ENCODE measurements at places on chromosomes 5 and 9.

- no peak for DNase-seq
These were observed 14.4 kb upstream of the PAIP1 start for GRCh38 chr5:43571237-43571636.

DNA sequence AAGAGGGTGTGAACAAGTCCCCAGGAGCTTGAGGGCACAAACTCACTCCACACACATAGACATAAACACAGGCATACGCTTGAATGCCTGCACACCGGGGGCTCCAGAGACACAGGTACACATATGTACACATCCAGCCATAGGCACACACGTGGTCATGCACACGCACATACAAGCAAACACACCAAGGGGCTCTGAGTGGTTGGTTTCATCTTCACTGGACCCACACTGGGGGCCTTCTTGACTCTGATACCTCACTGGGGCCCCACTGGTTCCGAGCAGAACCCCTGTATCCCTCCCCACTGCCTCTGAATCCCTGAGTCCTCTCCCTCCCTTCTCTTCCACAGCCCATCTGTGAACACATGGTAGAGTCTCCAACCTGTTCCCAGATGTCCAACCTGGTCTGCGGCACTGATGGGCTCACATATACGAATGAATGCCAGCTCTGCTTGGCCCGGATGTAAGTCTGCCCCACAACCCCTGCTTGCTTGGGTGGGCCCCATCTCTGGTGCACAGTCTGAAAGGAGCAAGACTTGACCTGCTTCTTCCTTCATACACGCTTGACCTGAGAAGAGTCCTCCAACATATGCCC is 6.4 kb downstream of the SPINK4 start:
- DNase-seq = no peak

DNA sequence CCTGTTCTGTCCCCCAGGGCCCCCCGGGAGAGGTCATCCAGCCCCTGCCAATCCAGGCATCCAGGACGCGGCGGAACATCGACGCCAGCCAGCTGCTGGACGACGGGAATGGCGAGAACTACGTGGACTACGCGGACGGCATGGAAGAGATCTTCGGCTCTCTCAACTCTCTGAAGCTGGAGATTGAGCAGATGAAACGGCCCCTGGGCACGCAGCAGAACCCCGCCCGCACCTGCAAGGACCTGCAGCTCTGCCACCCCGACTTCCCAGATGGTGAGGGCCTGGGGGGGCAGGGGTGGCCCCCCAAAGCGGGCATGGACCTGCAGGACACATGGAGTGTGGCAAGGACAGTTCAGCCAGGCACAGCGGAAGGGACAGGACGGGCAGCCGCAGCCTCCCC is 56.0 kb upstream of the FCN2 start:
- DNase-seq = no peak

DNA sequence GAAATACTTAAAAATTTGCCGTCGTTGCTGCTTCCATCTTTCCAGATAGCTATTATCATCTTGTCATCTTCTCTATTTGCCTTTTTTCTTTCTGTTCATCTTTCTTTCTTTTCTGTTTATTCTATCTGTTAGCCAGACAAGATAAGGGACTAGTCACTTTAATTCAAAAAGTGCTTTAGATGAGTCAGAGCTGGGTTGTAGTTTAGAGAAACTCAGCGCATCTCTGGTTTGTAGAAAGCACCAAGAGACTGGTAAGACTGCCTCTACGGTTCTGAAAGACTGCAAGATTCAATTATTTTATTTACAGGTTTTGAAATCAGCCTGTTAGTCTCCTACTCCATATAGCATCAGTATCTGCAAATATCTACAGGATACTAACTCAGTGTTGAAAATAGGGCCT is 562.8 kb upstream of the RIOK2 start:
- no peak for DNase-seq

DNA sequence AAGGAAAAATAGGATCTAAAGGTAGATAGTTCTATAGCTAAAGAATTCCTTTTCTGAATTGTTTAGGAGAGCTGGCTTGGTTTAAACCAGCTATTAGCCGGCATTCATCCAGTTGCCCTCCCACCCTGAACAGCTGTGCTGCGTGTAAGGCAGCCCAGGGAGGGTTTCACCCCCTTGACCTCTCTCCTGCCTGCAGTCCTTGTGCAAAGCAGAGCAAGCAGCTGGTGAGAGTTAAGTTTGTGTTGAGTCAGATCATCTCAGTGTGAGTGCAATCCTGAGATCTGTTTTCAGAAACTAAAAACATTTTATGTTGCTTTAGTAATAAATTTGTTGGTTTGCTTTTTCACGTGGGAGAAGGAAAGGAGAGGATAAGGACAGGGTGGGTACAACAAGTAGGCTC is 13.0 kb downstream of the SLC25A25 start:
- no peak for DNase-seq

DNA sequence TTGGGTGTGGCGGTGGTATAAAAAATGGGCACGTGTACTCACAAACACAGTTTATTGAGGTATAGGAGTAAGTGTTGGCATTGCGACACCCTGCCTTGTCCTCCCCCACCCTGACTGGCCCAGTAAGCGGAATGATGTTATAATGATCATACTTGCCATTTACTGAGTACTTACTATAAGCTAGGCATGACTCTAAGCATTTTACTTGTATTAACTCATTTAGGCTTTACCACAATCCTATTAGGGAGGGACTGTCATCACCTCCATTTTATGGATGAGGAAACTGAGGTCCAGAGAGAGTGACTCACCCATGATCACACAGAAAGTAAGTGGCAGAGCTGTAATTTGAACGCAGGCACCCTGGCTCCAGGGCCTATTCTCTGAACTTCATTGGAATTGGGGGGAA is 2.3 kb downstream of the SMIM3 start:
- DNase-seq = no peak

DNA sequence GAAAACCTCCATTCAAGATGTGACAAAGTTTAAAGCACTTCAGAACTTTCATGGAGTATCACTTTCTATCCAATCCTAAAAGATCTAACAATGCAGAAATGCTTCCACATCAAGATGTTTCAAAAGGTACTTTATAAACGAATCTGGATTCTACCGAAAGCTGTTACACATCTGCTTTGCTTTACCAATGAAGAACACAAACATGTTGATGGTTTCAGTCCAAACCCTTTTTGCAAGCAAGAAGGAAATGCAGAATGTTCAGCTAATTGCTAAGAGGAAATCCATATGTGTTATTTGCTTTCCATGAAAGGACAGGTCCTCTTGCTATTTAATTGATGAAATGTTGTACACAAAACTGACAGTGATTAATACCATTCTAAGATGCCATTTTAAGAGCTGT is 419.6 kb downstream of the EFNA5 start:
- no peak for DNase-seq

DNA sequence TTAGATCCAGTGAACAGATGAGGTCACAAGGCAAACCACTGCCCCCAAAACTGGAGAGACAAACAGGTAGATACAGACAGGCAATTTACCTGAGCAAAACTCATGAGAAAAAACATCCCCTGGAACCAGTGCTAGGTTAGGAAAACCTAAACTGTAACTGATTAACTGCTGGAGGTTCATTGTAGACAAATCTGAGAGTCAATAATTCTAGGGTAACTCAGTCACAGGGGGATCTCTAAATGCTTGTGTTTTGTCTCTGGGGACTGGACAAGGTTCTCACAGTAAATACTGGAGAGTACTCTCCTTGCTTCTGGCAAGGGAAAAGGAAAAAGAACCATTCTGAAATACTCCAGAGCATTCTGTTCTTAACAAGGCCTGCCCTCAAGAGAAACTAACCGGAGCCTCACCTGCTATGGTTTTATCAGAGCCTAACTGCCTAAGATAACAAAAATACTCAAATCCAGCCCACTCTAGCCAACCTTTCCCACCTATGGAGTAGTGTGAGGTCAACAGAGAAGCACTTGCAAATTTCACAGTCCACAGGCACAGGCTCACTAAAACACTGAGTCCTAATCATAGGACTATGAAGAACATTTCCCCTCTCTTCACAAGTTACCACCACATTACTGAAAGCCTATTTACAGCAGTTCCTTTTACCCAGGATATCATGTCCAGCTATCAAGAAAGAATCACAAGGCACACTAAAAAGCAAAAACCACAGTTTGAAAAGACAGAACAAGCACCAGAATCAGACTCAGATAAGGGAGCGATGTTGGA is 139.9 kb upstream of the ACOT12 start:
- DNase-seq = no peak

GRCh38 chr5:77210964-77211690 is 647 bp downstream of the PDE8B start:
- no peak for DNase-seq

DNA sequence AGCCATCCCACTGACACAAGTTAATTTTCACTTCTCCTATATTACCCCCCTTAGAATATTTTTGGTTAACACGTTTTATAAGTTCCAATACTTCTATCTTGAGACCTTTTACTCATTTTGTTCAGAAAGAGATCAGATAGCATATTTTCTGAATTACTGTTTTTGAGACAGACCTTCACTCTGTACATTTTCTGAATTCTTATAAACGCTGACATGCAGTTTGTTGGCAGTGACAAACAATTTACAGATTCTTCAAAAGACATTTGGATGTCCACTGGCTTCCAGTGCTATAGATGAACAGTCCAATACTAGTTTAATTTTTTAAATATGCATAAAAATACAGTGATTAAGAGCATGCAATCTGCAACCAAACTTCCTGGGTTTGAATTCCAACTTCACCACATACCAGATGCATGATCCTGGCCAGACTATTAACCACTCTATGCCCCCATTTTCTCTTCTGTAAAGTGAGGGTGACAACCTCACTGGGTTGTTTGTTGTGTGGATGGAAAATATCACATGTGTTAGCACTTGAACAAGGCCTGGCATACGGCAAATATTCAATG is 142.1 kb downstream of the AGTPBP1 start:
- DNase-seq = no peak

DNA sequence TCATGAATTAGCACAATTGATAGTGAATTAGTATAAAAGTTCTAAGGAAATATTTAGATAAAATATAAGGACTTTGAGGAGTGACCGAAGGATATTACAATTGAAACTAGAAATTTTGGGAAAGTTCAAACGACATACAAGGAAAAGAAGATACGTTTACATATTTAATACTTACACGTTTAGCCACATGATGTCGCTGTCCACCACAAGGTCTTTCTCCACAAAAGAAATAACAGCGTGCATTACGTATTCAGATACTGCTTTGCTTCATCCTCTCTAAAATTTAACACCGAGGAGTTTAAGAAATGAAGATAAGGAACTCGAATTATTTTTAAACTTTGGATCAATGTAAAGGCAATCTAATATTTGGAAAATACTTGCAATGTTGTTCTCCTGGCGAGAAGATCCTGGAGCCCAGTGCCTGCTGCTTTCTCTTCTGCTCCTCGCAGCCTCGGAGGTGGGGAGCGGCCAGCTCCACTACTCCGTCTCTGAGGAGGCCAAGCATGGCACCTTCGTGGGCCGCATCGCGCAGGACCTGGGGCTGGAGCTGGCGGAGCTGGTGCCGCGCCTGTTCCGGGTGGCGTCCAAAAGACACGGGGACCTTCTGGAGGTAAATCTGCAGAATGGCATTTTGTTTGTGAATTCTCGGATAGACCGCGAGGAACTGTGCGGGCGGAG is at the start of gene PCDHA3:
TSS of gene PCDHA3 (plus strand) at position 242 of the 678 bp plus-strand sequence.
- DNase-seq = no peak

GRCh38 chr5:177269976-177270375 is 33.5 kb downstream of the RAB24 start:
- DNase-seq = no peak

GRCh38 chr9:107684224-107684623 is 194.7 kb upstream of the KLF4 start:
- DNase-seq = no peak

- DNase-seq = no peak
These were observed 152.9 kb upstream of the PITX1 start for GRCh38 chr5:135186662-135187522.

DNA sequence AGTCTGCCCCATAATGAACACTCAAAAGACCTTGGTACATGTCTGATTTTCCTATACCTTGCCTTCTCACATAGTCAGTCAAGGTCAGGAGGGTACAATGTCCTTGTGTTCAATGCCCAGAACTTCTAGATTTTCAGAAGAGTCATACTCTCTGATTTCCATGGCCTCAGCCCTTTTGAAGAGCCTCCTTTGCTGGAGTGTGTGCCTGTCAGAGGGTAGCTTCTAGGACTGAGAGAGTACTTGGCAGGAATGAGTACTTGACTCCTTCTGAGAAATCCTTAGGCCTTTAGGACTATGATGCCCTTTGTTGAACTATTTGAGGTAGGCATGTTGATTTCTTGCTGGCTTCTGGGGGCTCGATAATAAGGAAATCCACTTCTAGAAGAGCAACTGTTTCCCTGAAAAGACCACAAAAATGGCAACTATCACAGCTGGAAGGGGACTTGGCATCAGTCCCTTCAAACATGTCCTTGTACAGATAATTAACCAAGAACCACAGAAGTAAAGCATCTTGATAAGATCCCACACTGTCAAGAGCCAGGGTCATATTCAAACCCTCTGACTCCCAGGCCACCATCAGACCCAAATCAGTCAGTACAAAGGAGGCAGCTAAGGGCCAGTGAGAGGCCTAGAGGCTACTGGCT is 10.6 kb upstream of the MEGF9 start:
- DNase-seq = no peak
